ENCODE measurements at places on chromosomes 6 and 20.

DNA sequence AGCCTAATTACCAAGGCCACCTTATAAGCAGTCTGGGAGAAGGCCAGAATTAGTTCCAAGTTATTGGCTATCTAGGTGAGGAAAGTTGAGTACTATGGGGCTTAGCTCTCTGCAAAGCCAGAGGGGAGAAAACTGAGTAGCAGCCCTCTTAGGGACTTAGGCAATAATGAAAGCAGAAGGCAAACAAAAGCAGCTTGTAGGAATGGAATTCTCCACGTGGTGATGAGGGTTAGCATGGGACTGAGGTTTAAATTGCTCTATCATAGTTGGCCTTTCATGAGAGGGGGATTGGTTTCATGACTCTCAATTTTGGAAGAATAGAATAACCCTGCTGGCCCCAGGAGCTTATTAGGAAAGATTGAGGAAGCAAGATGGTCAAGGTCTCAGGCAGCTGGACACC is 7.0 kb upstream of the UBE2J1 start:
- no peaks in the 10 kb centered on the region for H3K36me3 ChIP-seq
- no peak overlapping the region for H3K27ac ChIP-seq
- no peak overlapping the region for H3K4me3 ChIP-seq
- H3K4me1 ChIP-seq = peaks cover 9% of the 10 kb centered on the region
- DNase-seq = no peak
- peaks cover 11% of the 10 kb centered on the region for H3K27me3 ChIP-seq

GRCh38 chr6:16576451-16577368 is 184.6 kb downstream of the ATXN1 start:
- no peak overlapping the region for H3K4me3 ChIP-seq
- no peaks in the 10 kb centered on the region for H3K4me1 ChIP-seq
- DNase-seq = no peak
- peaks cover 7% of the 10 kb centered on the region for H3K36me3 ChIP-seq
- peaks cover 10% of the 10 kb centered on the region for H3K27me3 ChIP-seq

DNA sequence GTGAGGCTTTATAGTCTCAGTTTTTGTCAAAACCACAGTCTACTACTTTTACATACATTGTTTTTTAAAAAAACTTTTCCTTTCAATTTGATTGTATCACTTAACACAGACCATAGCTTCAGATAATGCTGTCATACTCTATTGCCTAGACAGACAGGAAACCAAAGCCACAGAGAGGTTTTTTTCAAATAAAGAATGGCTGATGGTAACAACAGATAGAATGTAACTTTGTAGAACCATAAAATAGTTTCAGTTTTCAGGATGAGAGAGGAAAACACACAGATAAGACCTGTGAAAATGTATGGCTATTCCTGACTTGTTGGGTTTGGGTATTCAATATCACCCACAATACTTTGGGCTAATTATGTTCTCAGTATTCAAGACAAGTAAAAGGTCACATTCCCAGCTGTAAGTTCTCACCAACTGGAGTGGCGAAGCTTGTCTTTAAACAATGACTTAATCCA is 94.0 kb downstream of the ADGRG6 start:
- H3K4me3 ChIP-seq = no peak overlapping the region
- no peaks in the 10 kb centered on the region for H3K36me3 ChIP-seq
- H3K27ac ChIP-seq = no peak overlapping the region
- DNase-seq = no peak
- H3K4me1 ChIP-seq = no peaks in the 10 kb centered on the region

- peak overlapping the region; percentile 31 for H3K27ac ChIP-seq
- peaks cover 1% of the 10 kb centered on the region for H3K36me3 ChIP-seq
- peaks cover 26% of the 10 kb centered on the region for H3K4me1 ChIP-seq
- no peak overlapping the region for H3K4me3 ChIP-seq
These were observed 214.9 kb upstream of the KCNG1 start for GRCh38 chr20:51237791-51238190.

GRCh38 chr6:10763006-10763405 is 15.4 kb downstream of the TMEM14B start:
- no peak for DNase-seq
- H3K4me3 ChIP-seq = no peak overlapping the region
- H3K36me3 ChIP-seq = peaks cover 45% of the 10 kb centered on the region
- no peak overlapping the region for H3K27ac ChIP-seq
- peaks cover 4% of the 10 kb centered on the region for H3K4me1 ChIP-seq
- no peaks in the 10 kb centered on the region for H3K27me3 ChIP-seq

- H3K36me3 ChIP-seq = no peaks in the 10 kb centered on the region
These were observed 35.8 kb upstream of the SHLD1 start for GRCh38 chr20:5714261-5715041.

DNA sequence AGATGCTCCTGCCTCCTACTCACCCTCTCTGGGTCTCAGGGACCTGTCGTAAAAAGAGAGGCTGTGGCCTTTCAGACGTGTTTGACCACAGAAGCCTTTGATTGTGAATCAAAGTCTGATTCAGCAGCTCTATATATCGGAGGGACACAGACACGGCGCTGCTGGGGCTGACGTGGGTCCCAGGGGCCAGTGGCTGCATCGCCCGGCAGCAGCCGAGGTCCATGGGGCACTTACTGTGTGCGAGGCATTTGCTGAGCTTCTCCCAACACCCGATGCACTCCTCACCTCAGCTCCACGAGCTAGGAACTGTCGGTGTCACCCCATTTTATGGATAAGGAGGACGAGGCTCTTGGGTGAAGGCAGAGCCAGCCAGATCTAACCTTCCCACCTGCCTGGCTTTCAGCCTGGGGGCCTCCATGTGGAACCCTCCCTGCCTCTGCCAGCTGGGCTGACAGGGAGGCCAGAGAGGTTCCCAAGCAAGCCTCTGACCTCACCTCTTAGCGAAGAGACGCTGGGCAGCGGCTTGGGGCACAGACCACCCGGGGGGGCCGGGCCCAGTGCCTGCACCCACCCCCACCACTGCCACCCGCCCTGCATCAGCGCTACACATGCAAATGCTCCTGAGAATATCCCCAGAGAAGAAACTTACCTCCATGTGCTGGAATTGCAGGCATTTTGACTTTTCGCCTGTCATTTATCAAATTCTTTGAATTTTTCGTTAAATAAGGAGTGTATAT is 19.9 kb downstream of the PMEPA1 start:
- H3K36me3 ChIP-seq = no peaks in the 10 kb centered on the region
- peaks cover 7% of the 10 kb centered on the region for H3K27me3 ChIP-seq
- peaks cover 68% of the 10 kb centered on the region for H3K4me1 ChIP-seq
- DNase-seq = no peak

GRCh38 chr6:158060455-158061360 is 79.0 kb downstream of the SYNJ2 start:
- no peak overlapping the region for H3K4me3 ChIP-seq
- H3K36me3 ChIP-seq = peaks cover 8% of the 10 kb centered on the region
- no peak overlapping the region for H3K27ac ChIP-seq

- H3K36me3 ChIP-seq = no peaks in the 10 kb centered on the region
- H3K4me1 ChIP-seq = peaks cover 23% of the 10 kb centered on the region
- H3K4me3 ChIP-seq = no peak overlapping the region
- H3K27ac ChIP-seq = no peak overlapping the region
- peaks cover 19% of the 10 kb centered on the region for H3K27me3 ChIP-seq
- DNase-seq = no peak
These were observed 76.4 kb upstream of the HS3ST5 start for GRCh38 chr6:114419175-114419574.

- H3K4me1 ChIP-seq = peaks cover 16% of the 10 kb centered on the region
- no peak overlapping the region for H3K27ac ChIP-seq
- H3K36me3 ChIP-seq = peaks cover 5% of the 10 kb centered on the region
- no peak overlapping the region for H3K4me3 ChIP-seq
- peaks cover 8% of the 10 kb centered on the region for H3K27me3 ChIP-seq
These were observed 204.1 kb upstream of the SASH1 start for GRCh38 chr6:148138573-148138972.

DNA sequence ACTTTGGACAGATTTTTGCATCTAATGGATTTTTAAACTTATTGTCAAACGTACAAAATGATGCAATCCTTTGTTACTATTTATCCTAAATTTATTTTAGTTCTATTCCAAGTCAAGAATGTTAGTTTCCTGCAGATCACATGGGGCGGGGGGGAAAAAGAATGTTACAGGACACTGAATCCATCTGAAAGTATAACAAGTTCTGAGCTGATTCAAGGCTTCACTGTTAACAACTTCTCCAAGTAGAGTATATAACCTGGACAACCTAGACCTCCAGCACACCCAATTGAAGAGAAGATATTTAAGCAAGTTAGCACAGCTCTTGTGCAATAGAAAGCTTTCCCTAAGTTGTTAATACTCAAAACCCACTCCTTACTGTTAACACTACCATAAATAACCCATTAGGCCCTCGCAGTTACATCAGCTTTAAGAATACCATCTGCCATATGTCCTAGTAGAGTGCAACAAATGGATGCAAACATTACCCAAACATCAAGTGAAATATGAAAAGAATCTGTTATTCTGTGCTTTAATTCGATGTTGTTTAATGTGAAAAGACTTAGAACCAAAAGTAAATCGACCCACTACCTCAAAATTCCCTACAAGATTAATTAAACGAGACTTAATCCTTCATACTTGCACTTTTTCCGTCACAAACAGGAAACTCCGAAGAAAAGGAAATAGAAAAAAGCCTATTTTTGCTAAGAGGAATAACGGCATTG is 1.3 kb downstream of the SEC63 start:
- H3K36me3 ChIP-seq = peaks cover 41% of the 10 kb centered on the region
- peaks cover 20% of the 10 kb centered on the region for H3K4me1 ChIP-seq
- peak overlapping the region; percentile 99 for H3K4me3 ChIP-seq
- DNase-seq = no peak
- peaks cover 7% of the 10 kb centered on the region for H3K27me3 ChIP-seq

- H3K27me3 ChIP-seq = peaks cover 4% of the 10 kb centered on the region
- peaks cover 11% of the 10 kb centered on the region for H3K4me1 ChIP-seq
- H3K4me3 ChIP-seq = no peak overlapping the region
- no peaks in the 10 kb centered on the region for H3K36me3 ChIP-seq
- DNase-seq = no peak
These were observed 44.8 kb upstream of the RNGTT start for GRCh38 chr6:89008001-89008814.

DNA sequence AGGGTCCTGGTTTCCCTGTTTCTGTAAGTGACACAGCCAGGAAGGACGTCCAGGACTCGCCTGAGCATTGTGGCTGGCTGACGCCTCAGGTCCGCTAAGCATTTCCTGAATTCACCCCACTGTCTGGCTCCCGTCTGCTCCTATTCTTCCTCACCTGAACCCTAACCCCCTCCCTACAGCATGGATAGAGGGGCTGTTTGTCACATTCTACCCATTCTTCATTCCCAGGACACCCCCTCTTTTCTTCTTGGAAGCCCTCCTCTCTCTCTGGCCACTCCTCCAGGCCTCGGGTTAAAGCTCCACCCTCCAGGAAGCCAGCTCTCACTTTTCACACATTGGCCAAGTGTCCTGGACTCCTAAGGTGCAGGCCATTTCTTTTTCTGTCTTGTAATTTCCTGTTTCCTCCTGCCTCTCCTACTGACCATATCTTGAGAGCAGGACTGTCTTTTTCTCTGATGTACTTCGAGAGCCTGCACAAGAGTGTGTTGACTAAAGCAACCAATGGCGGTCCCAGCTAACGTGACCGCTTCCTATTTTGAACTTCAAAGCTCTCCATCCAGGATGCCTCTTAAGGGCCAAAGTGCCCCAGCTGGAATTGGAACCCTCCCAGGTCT is 24.2 kb upstream of the MYMX start:
- H3K36me3 ChIP-seq = no peaks in the 10 kb centered on the region
- DNase-seq = no peak
- H3K4me3 ChIP-seq = no peak overlapping the region
- peak overlapping the region; percentile 73 for H3K27ac ChIP-seq
- H3K27me3 ChIP-seq = peaks cover 12% of the 10 kb centered on the region
- H3K4me1 ChIP-seq = peaks cover 19% of the 10 kb centered on the region

- H3K4me3 ChIP-seq = no peak overlapping the region
- H3K27ac ChIP-seq = peak overlapping the region; percentile 70
- DNase-seq = no peak
- H3K4me1 ChIP-seq = peaks cover 7% of the 10 kb centered on the region
- H3K36me3 ChIP-seq = peaks cover 43% of the 10 kb centered on the region
- H3K27me3 ChIP-seq = no peaks in the 10 kb centered on the region
These were observed 34.3 kb downstream of the RPRD1B start for GRCh38 chr20:38067717-38068365.

GRCh38 chr20:41635158-41635557 is 17.0 kb upstream of the CHD6 start:
- no peak overlapping the region for H3K4me3 ChIP-seq
- no peaks in the 10 kb centered on the region for H3K36me3 ChIP-seq
- H3K27ac ChIP-seq = no peak overlapping the region
- peaks cover 10% of the 10 kb centered on the region for H3K27me3 ChIP-seq
- DNase-seq = no peak

DNA sequence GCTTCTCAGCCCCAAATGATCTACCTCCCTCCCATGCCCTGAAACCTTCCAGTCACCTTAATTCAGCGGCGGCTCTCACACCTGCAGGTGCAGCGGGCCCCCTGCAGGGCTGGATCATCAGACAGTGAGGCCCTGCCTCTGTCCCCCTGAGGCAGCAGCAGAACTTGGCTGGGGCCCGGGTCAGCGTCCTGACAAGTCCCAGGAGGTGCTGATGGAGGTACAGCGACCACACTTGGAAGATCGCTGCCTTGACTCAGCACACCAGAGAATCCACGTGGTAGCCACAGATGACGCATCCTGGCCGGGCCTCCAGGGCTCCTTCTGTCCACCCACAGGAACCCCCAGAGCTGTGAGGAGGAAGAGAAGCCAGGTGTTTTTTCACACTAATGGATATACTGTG is 116.4 kb upstream of the THBS2 start:
- no peak overlapping the region for H3K4me3 ChIP-seq
- DNase-seq = no peak
- no peaks in the 10 kb centered on the region for H3K36me3 ChIP-seq
- peaks cover 8% of the 10 kb centered on the region for H3K27me3 ChIP-seq
- H3K4me1 ChIP-seq = no peaks in the 10 kb centered on the region
- no peak overlapping the region for H3K27ac ChIP-seq

DNA sequence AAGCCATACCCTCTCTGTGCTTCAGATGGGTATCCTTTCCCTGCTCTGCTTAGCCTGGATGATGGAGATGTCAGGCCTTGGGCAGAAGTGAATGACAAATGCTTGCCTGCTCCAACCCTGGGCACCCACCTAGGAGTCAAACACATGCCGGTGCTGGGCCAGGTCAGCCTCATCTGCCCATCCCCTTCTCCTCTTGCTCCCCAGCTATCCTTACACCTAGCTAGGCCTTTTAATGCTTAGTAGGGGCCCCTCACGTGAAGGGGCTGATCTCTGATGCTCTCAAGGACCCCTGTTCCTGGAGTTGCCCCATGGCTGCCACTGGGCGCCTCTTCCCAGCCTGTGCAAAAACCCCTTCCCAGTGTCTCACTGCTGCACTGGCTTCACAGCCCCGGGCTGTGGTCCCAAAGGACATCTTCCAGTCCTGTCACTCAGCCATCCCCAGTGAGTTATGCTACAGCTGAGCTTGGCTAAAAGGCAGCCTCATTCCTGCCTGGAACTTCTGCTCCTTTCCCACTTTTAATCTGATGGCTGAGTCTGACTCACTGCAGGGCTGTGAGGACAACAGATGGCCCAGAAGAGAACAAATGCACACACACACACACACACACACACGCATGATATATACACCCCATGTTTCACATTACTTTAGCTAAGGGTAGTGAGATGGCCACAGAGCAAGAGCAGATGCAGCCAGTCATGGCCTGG is 12.8 kb upstream of the SDCBP2 start:
- no peak overlapping the region for H3K4me3 ChIP-seq
- no peak for DNase-seq
- H3K27ac ChIP-seq = peak overlapping the region; percentile 21
- peaks cover 11% of the 10 kb centered on the region for H3K4me1 ChIP-seq
- peaks cover 36% of the 10 kb centered on the region for H3K36me3 ChIP-seq

GRCh38 chr6:31139599-31139998 is 733 bp upstream of the PSORS1C2 start:
- no peak for DNase-seq
- peaks cover 40% of the 10 kb centered on the region for H3K4me1 ChIP-seq
- H3K4me3 ChIP-seq = no peak overlapping the region
- H3K36me3 ChIP-seq = peaks cover 4% of the 10 kb centered on the region
- H3K27ac ChIP-seq = no peak overlapping the region

GRCh38 chr6:31345026-31345730 is 11.8 kb downstream of the HLA-B start:
- H3K4me1 ChIP-seq = no peaks in the 10 kb centered on the region
- DNase-seq = no peak
- no peak overlapping the region for H3K27ac ChIP-seq
- no peaks in the 10 kb centered on the region for H3K36me3 ChIP-seq
